ENCODE measurements at places on chromosomes 1 and 21.

- DNase-seq = no peak
Observed at GRCh38 chr1:160625321-160625720, 21.5 kb downstream of the SLAMF1 start.

GRCh38 chr1:76835203-76835602, 32.1 kb upstream of the ST6GALNAC5 start:
- DNase-seq = peak; percentile 12

DNA sequence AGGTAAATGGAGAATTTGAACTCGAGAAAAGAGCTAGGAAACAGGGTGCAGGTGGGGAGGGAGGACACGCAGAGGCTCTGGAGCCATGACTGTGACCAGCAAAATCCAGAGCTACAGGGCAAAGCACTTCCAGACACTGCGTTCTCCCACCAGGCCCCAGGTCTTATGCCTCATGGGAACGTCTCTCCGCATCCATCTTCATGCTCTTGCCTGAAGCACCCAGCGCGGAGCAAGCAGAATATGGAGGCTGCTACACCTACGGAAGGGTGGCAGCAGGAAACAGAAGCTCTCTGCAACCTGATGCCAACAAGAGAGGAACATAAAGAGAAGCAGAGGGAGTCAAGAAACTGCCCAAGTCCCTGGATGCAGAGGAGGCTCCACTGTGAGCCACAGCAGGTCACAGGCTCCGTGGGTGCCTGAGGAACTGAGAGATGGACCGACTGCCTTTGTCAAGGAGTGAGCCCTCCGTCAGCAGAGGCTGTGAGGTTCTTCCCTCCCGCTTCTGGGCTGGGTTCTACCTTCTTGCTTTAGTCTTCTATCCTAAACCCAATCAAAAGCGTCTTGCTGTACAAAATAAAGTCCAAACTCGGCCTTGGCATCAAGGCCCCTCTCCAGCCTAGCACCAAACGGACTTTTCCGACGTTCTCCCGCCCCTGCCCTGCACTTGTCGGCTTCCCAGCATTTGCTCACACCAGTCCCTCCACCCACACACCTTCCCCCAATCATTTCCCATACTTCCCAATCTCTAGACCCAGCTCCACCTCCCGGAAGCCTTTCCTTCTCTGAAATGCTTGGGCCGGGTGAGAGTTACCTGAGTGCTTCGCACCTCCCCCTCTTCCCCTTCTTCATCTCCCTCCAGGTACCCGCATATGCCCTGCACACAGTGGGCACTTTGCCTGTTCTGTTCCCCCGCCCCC, 930 bp downstream of the DHCR24 start:
- peak; percentile 82 for DNase-seq

DNA sequence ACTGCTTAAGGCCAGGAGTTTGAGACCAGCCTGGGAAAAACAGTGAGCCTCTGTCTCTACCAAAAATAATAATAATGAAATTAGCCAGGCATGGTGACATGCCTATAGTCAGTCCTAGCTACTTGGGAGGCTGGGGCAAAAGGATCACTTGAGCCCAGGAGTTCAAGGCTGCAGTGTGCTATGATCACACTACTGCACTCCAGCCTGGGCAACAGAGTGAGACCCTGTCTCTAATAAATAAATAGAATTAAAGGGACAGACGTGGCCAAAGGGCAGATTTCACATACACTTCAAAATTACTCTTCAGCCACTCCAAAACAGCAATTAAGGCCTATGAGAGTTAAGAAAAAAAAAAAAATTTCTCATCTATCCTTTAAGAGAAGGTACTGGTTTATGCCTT, 45.7 kb downstream of the GATAD2B start:
- DNase-seq = no peak

- DNase-seq = peak; percentile 22
Observed at GRCh38 chr1:231369282-231369681, 31.2 kb downstream of the SPRTN start.

DNA sequence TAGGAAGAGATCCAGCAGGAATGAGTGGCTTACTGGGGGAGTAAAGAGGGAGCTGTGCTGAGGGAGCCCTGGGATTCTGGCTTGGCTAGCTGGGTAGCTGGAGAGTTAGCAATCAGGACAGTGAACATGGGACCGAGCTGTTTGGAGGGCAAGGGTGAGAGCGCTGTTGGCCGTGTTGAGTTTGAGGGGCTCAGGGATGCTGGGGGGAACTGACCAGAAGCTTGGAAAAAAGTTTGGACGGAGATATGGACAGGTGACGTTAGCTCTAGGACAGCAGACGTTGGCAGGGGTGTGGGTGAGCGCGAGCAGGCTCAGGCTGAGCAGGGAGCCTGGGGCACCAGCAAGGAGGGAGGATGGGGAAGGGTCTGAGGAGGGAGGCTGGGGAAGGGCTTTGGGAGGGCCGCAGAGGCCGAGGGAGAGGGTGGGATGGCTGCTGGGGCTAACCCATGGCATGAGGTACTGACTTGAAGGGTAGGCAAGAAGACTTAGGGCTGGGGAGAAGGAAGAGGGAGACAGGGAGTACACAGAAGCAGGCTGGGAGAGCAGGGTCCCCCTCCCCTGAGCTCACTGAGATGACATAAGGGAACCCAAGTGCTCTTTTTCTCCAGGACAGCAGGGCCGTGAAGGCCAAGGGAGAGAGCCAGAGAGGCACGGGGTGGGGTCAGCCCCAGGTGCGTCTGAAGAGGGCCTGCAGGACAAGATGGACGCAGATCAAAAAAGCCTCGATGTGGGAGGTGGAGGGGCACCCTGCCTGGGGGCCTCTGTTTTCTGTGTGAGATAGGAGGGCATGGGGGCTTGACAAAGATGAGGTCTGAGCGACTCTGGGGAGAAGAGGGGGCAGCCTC, 8.2 kb downstream of the SH2D2A start:
- no peak for DNase-seq

Data from PC-3 (cell line).